H1 (cell line): ENCODE measurements at places on chromosomes 3 and 15. TPM values are rescaled to one million over a fixed set of nuclear protein-coding genes. Genes with fewer than 3 reads are reported as not detected.

RASGRF1 gene
- total RNA-seq: 0.34 and 0.67 TPM in 2 replicates

CHST14 gene
- 17.7 and 20.3 TPM in 2 replicates for total RNA-seq

IQCF5 gene
- not detected in 2 replicates for total RNA-seq

ADAMTS17 gene
- 1.7 and 1.9 TPM in 2 replicates for total RNA-seq

SLC12A1 gene
- total RNA-seq: 1.0 TPM in 2 replicates

SYNM gene
- total RNA-seq: 2.0 and 2.2 TPM in 2 replicates

IL20RB gene
- total RNA-seq: 1.6 and 2.6 TPM in 2 replicates

B2M gene
- 71.2 and 78.9 TPM in 2 replicates for total RNA-seq

- no peaks in the 10 kb centered on the region for H3K36me3 ChIP-seq
- DNase-seq: no peak
- H3K27me3 ChIP-seq: no peaks in the 10 kb centered on the region
- no peaks in the 10 kb centered on the region for H3K4me1 ChIP-seq
Observed at GRCh38 chr3:22729981-22730380, 473.1 kb upstream of the UBE2E2 start.

DNA sequence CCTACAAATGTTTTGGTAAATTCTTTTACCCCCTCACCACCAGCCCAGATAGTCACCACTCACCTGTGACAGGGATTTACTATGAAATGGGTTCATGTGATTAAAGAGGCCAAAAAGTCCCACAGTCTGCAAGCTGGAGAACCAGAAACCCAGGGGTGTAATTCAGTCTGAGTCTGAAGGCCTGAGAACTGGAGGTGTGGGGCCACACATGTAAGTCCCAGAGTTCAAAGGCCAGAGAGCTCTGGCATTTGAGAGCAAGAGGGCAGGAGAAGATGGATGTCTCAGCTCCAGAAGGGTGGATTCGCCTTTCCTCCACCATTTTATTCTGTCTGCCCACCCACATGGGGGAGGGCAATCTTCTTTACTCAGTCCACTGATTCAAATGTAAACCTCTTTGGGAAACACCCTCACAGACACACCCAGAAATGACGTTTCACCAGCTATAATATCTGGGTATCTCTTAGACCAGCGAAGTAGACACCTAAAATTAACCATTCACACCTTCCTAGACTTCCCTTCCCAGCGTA lies 11.9 kb downstream of the RTP3 start:
- no peaks in the 10 kb centered on the region for H3K36me3 ChIP-seq
- no peaks in the 10 kb centered on the region; the same call in 1 of the 2 replicates for H3K27me3 ChIP-seq
- H3K4me1 ChIP-seq: peaks cover 5% of the 10 kb centered on the region
- H3K27ac ChIP-seq: no peak overlapping the region
- H3K4me3 ChIP-seq: no peak overlapping the region

GRCh38 chr3:16897254-16897926 lies 12.6 kb downstream of the PLCL2 start:
- H3K27ac ChIP-seq: no peak overlapping the region
- no peaks in the 10 kb centered on the region for H3K27me3 ChIP-seq
- no peaks in the 10 kb centered on the region for H3K4me1 ChIP-seq
- H3K4me3 ChIP-seq: no peak overlapping the region
- DNase-seq: no peak

DNA sequence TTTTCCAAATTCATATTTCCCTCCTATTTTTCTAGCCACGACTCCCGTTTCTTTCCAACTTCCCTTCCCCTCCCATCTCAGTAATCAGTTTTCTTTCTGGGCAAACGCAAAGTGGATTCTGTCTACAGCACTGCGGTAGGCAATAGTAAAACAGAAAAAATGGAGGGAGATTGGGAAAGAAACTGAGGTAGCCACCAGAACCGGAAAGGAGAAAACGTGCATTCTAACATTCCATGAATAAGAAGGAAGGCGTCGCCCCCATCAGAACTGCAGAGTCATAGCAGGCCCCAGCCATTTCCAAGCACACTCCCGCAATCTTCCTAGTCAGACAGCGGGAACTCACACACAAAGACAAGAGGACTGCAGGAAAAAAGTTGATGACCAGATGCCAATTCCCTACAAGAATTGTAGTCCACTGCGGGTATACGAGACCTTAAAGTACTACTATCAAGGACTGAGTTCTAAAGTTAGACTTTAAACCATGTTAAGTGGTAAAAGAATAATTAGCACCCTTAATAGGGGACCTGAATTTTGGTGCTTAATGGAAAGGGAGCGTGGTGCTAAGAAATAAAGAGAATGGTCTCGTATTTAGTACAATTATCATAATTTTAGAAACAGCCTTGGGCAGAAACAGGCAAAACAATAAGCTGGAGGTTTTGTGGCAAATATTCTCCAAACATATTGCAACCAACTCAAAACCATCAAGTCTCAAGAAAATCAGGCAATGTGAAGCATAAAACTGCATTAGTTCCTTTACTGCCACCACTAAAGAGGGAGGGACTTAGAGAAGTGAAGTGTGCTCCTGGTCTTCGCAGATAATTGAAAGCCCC lies 1.4 kb downstream of the PFN2 start:
- H3K4me3 ChIP-seq: peak overlapping the region; percentile 88
- H3K27me3 ChIP-seq: no peaks in the 10 kb centered on the region

DNA sequence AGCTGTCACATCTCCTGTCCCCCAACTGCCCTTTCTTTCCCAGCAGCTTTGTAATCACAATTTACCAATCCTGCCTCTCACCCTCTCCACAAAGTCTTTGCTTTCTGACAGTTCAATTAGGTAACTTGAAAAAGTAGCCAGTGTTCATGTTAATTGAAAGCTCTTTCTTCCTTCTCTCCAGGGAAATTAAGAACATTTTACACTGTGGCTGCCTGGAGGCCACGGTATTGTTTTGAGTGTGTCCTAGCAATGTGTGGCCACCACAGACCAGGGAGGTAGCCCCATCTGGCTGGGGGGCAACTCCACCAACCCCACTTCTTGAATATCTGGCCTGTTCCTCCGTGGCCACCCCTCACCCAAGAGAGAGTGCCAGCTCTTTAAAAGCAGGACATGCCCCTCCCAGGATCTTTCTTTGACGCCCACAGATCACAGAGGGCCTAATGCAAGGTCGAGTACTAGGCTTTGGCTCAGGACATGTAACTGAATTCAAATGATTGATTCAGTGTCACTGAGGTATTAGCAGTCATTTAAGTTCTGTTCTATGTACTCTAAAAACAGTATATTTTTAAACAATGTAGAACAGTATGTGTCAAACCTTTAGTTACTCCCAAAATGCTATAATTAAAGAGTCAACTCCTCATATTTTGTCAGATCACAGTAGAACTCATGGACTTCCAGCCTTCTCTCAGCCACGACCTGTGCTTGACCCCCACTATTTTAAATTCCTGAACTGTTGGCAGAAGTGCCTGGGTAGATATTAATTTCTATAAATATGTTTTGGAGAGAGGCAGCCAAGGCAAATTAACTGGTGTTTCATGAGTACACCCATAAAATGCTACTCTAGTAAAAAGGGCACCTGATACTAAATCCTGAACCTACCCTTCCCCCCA lies 164.5 kb downstream of the TNIK start:
- H3K27me3 ChIP-seq: no peaks in the 10 kb centered on the region
- H3K36me3 ChIP-seq: no peaks in the 10 kb centered on the region
- H3K27ac ChIP-seq: no peak overlapping the region

DNA sequence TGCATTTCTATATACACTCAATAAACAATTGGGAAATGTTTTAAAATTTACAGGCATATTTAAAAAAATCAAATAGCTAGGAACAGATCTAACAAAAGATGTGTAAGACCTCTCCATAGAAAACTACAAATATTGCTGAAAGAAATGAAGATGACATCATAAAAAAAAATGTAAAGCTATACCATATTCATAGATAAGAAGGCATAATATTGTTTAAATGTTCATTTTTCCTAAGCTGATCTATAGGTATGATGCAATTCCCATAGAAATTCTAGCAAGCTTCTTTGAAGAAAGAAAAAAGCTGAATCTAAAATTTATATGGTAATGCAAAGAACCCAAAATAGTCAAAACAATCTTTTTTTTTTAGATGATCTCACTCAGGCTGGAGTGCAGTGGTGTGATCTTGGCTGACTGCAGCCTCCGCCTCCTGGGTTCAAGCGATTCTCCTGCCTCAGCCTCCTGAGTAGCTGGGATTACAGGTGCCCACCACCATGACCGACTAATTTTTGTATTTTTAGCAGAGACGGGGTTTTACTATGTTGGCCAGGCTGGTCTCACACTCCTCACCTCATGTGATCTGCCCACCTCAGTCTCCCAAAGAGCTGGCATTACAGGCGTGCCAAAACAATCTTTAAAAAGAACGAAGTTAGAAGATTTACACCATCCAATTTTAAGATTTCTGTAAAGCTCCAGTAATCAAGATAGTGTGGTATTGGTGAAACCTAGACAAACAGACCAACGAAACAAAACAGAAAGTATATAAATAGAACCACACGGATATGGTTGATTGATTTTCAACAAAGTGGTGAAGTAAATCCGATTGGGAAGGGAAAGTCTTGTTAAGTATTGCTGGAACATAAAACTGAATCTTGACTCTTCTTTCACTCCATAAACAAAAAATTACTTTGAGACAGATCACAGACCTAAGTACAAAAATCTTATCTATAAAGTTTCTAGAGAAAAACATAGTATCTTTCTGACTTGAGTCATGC lies 6.3 kb upstream of the BHLHE40 start:
- peaks cover 4% of the 10 kb centered on the region; the same call in 1 of the 2 replicates for H3K4me1 ChIP-seq
- no peaks in the 10 kb centered on the region for H3K36me3 ChIP-seq
- H3K27me3 ChIP-seq: peaks cover 17% of the 10 kb centered on the region
- no peak for DNase-seq
- H3K4me3 ChIP-seq: no peak overlapping the region
- no peak overlapping the region for H3K27ac ChIP-seq

- no peaks in the 10 kb centered on the region for H3K36me3 ChIP-seq
- H3K27me3 ChIP-seq: no peaks in the 10 kb centered on the region
- H3K4me3 ChIP-seq: no peak overlapping the region
- no peak for DNase-seq
- H3K4me1 ChIP-seq: peaks cover 13% of the 10 kb centered on the region
Observed at GRCh38 chr15:67174446-67174845, 80.0 kb downstream of the AAGAB start.

DNA sequence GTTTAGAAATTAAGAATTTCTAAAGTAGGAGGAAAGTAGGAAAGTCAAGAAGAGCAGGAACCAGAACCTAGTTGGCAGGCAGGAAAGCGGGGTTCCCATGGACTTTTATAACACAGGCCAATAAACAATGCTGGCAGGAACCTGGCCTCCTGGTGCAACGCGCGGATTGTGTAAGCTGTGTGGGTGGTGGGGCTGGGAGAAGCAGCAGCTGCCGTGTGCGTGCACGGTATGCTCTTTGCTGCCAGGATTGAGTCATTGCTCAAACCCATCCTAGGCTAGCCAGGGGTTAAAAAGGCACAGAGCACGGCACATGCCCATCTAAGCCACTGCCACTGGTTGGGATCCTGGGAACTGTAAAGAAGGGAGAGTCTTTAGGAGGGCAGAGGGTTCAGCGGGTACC lies 209.9 kb upstream of the RGMA start:
- H3K4me3 ChIP-seq: no peak overlapping the region
- no peaks in the 10 kb centered on the region for H3K4me1 ChIP-seq
- H3K27me3 ChIP-seq: no peaks in the 10 kb centered on the region
- no peak for DNase-seq
- H3K36me3 ChIP-seq: no peaks in the 10 kb centered on the region

DNA sequence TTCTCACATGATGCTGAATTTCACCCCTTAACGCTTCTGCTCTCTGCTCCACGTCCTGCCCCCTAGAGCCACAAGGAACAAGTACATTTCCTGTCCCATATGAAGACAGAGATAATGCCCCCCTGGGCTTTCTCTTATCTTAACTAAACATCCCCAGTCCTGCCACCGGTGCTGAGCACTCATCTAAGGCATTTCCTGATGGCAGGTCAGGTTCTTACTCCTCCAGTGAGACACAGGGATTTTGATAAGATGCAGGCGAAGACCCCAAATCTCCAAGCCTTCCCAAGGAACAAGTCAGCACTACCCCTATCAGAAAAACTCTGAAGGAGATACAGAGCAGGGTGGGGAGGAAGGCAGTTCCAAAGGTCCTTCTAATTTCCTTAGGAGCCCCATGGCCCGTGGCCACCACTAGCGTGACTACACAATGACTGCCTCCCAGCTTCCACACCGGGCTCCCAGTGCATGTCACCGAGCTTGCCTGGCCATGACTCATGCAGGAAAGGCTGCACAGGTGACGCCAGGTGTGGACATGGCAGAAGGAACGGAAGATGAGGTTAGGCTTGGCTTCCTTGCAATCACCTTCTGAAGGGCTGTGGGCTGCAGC lies 152.9 kb downstream of the XXYLT1 start:
- no peak overlapping the region for H3K27ac ChIP-seq
- H3K4me1 ChIP-seq: peaks cover 17% of the 10 kb centered on the region
- H3K36me3 ChIP-seq: no peaks in the 10 kb centered on the region
- DNase-seq: no peak
- H3K4me3 ChIP-seq: no peak overlapping the region
- H3K27me3 ChIP-seq: no peaks in the 10 kb centered on the region

DNA sequence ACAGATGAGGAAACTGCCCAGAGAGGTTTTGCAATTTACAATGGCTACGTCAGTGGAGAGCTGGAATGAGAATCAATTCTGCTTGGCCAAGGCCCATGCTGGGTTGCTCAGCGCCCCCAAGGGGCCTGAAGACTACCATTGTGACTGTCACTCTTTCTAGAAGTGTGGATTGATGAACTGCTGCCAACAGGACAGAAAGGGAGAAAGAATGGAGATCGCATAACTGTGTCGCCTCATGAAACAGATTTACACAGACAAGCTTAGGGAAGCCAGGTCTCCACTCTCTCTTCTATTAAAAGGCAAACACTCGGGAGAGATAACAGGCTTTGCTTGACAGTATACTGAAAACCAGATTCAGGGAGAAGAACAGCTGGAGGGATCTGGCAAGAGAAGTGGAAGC lies 160.0 kb downstream of the STT3B start:
- H3K27me3 ChIP-seq: no peaks in the 10 kb centered on the region
- no peak overlapping the region for H3K27ac ChIP-seq
- no peak overlapping the region for H3K4me3 ChIP-seq
- H3K36me3 ChIP-seq: no peaks in the 10 kb centered on the region
- no peak for DNase-seq

GRCh38 chr3:150138824-150139223 lies 168.1 kb upstream of the PFN2 start:
- H3K36me3 ChIP-seq: no peaks in the 10 kb centered on the region
- no peaks in the 10 kb centered on the region for H3K27me3 ChIP-seq
- H3K27ac ChIP-seq: no peak overlapping the region
- H3K4me1 ChIP-seq: 0 out of 2 replicates have a peak, but pooled peaks cover 2% of the 10 kb centered on the region
- DNase-seq: no peak
- no peak overlapping the region for H3K4me3 ChIP-seq

- no peak overlapping the region for H3K27ac ChIP-seq
- no peaks in the 10 kb centered on the region for H3K36me3 ChIP-seq
- no peak for DNase-seq
- no peaks in the 10 kb centered on the region for H3K4me1 ChIP-seq
- no peak overlapping the region for H3K4me3 ChIP-seq
Observed at GRCh38 chr3:28232659-28233058, 8.8 kb upstream of the CMC1 start.

DNA sequence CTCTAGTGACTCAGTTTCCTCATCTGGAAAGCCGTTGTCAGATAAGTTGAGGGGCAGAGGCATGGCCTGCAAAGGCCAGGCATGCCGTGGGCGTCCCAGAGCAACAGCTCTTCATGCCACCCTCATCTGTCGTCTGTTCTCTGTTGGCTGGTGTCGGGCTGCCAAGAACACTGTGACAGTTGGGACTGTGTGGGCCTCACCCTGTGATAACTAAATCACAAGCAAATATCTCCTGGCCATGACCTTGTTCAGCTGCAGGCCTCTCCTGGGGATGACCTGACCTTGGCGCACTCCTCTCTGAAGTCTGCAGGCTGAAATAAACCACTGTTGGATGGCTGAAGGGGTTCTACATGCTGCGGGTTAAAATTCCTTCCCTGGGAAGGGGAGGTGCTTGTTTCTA lies 145.9 kb downstream of the SHQ1 start:
- no peak overlapping the region for H3K27ac ChIP-seq
- H3K36me3 ChIP-seq: no peaks in the 10 kb centered on the region
- H3K4me1 ChIP-seq: peaks cover 5% of the 10 kb centered on the region; the same call in 1 of the 2 replicates

GRCh38 chr3:170690661-170690981 lies 104.7 kb upstream of the SLC7A14 start:
- no peak overlapping the region for H3K4me3 ChIP-seq
- DNase-seq: no peak
- no peak overlapping the region for H3K27ac ChIP-seq
